ENCODE measurements at places on chromosomes 1 and 21. TPM values are rescaled to one million over a fixed set of nuclear protein-coding genes. Genes with fewer than 3 reads are reported as not detected.

DNA sequence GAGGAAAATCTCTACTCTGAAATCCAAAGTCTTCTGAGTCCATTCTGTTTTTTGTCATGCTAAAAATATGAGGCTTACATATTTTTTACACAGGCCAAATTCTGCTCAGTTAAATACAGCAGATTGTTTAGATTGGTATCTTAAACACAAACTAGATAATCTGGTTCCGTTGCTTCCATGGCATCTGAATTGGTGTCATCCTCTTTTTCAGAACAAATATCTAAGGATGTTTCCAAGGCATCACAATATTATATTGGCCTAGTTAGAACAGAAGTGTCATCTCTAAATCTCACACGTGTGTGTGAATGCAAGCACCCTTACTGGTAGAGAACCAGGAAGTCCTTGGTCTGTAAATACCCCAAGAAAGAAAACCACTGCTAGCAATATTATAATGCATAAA, 151.2 kb downstream of the NRIP1 start:
- no peak for DNase-seq

GRCh38 chr21:44403106-44404020, 49.9 kb downstream of the TRPM2 start:
- no peak for DNase-seq

GRCh38 chr1:15954316-15954715, 21.6 kb downstream of the ZBTB17 start:
- no peak for DNase-seq

GRCh38 chr21:36155603-36156338, 853 bp upstream of the DOP1B start:
- no peak for DNase-seq

GRCh38 chr1:206435445-206435844, 34.8 kb upstream of the IKBKE start:
- no peak for DNase-seq

GRCh38 chr21:46095083-46095719, 2.7 kb upstream of the COL6A2 start:
- DNase-seq = no peak

Gene DOP1B
- polyA plus RNA-seq = 11.3 TPM

GRCh38 chr1:37574834-37575480, 18.2 kb downstream of the DNALI1 start:
- DNase-seq = no peak

Gene LINGO4
- 0.40 TPM for polyA plus RNA-seq

Gene SLC1A7
- 0.41 TPM for polyA plus RNA-seq

DNA sequence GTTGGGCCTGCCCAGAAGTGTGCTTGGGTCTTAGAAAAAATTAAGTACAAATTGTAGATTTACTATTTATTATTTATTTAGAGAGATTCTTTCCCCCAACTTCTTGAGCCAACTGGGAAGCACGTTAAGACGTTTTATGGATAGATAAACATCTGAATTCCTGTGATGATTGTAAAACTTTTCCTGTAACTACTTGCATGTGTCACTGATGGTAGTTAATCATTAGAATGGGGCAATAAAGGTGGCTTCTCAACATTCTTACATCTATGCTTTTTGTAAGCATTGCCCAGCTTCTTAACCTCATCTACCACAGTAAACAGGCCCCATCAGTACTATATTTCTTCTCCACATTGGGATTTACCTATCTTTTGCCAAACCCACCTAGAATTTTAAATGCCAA, 559.8 kb downstream of the LMO4 start:
- no peak for DNase-seq

DNA sequence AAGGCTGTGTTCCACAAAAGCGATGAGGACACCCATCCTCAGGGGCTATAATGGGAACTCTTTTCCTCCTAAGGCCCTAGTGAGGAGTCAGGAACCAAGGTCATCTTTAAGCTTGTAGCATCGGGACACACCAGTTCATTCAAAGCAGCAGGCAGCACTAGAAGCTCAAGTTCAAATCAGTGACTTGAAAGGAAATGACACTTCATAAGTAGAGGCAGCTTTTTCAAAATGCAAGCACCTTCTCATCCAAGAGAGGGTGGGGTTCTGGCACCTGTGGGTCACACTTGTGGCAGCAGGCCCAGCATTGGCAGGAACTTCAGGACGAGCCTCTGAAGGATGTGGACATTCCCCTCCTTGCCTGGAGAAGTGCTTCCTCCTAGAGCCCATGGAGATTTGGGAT, 496.3 kb downstream of the KIF26B start:
- peak; percentile 6 for DNase-seq

Gene SPRR1A
- polyA plus RNA-seq = not detected

Gene ABCG1
- 9.8 TPM for polyA plus RNA-seq

GRCh38 chr1:52259886-52260285, 106.1 kb downstream of the CC2D1B start:
- DNase-seq = no peak

- peak; percentile 11 for DNase-seq
These were observed 112.5 kb upstream of the NBPF11 start for GRCh38 chr1:148264374-148265276.

Gene S100A16
- polyA plus RNA-seq = 54.7 TPM
